Activated CD4-positive, alpha-beta memory T cell treated with anti-CD3 and anti-CD28 coated beads, Interleukin-2, amount 10 ng/mL, durations not matched to agents 7 days and 5 days (primary cell): ENCODE measurements at places on chromosomes 12 and 14. TPM values are rescaled to one million over a fixed set of nuclear protein-coding genes. Genes with fewer than 3 reads are reported as not detected.

GRCh38 chr12:100778967-100779590 lies 15.5 kb upstream of the ANO4 start:
- no peak for DNase-seq
- H3K27me3 ChIP-seq: no peaks in the 10 kb centered on the region
- no peak overlapping the region for H3K4me3 ChIP-seq
- H3K4me1 ChIP-seq: no peaks in the 10 kb centered on the region
- no peak overlapping the region for H3K27ac ChIP-seq
- no peaks in the 10 kb centered on the region for H3K36me3 ChIP-seq

DNA sequence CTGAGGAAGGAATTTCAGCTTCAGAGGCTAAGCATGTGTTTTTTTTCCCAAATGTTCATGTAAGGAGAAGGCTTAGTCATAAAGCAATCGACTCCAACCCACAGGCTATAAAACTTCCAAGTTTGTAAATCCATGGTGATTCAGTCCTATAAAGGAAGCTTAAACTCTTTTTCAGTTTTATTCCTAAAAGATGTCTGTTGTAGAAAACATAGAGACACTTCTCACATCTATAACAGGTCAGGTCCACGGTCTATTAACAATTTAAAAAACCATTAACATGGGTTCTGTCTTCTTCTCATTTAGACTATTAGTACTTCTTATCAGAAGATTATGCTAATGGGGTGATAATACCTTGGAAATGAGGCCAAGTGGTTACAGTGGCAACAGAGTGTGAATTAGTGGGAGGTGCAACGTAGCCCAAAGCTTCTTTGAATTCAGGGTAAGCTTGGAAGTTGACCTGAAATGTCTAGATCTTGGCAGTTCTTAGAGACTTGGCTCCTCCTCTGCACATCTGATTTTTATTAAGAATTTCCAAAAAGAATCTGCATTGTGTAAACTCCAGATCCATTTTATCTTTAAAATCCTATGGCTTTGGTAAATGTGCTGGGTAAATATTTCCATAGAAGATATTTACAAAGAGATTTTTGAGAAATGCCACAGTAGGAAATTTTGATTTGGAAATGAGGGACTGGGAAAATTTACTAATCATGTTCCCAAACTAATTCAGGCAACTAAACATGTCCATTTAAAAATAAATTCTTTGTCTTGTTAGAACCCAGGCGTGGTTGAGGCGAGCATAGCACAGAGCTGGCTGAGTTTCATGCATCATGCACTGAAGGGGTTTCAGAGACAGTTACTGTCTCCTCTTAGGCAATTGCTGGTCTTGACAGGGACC lies 86.4 kb downstream of the EML1 start:
- no peak for DNase-seq
- H3K4me3 ChIP-seq: no peak overlapping the region
- no peak overlapping the region for H3K27ac ChIP-seq
- no peaks in the 10 kb centered on the region for H3K4me1 ChIP-seq
- H3K27me3 ChIP-seq: peaks cover 39% of the 10 kb centered on the region

GRCh38 chr14:93007225-93007997 lies 84.5 kb downstream of the CHGA start:
- peaks cover 7% of the 10 kb centered on the region for H3K4me1 ChIP-seq
- H3K36me3 ChIP-seq: no peaks in the 10 kb centered on the region
- no peak for DNase-seq
- no peaks in the 10 kb centered on the region for H3K27me3 ChIP-seq
- H3K27ac ChIP-seq: no peak overlapping the region

The CLEC4E gene
- total RNA-seq: not detected

- no peaks in the 10 kb centered on the region for H3K36me3 ChIP-seq
- peaks cover 4% of the 10 kb centered on the region for H3K27me3 ChIP-seq
- no peaks in the 10 kb centered on the region for H3K4me1 ChIP-seq
- H3K27ac ChIP-seq: no peak overlapping the region
Measured at GRCh38 chr12:15411842-15412241, 89.5 kb downstream of the PTPRO start.

The SPTB gene
- 0.08 TPM for total RNA-seq

- DNase-seq: no peak
- peaks cover 5% of the 10 kb centered on the region for H3K4me1 ChIP-seq
- no peaks in the 10 kb centered on the region for H3K36me3 ChIP-seq
- no peak overlapping the region for H3K4me3 ChIP-seq
- no peak overlapping the region for H3K27ac ChIP-seq
Measured at GRCh38 chr12:107536613-107537012, 149.0 kb upstream of the PWP1 start.

- no peaks in the 10 kb centered on the region for H3K27me3 ChIP-seq
- peaks cover 10% of the 10 kb centered on the region for H3K4me1 ChIP-seq
- no peak overlapping the region for H3K27ac ChIP-seq
- no peak for DNase-seq
Measured at GRCh38 chr12:120092551-120093335, 23.8 kb downstream of the RAB35 start.

- H3K4me1 ChIP-seq: no peaks in the 10 kb centered on the region
- H3K27ac ChIP-seq: no peak overlapping the region
- no peaks in the 10 kb centered on the region for H3K36me3 ChIP-seq
- no peaks in the 10 kb centered on the region for H3K27me3 ChIP-seq
- no peak for DNase-seq
Measured at GRCh38 chr12:130482448-130482847, 144.8 kb downstream of the PIWIL1 start.

- no peaks in the 10 kb centered on the region for H3K27me3 ChIP-seq
- no peaks in the 10 kb centered on the region for H3K36me3 ChIP-seq
- H3K4me3 ChIP-seq: no peak overlapping the region
- DNase-seq: no peak
- no peaks in the 10 kb centered on the region for H3K4me1 ChIP-seq
Measured at GRCh38 chr12:85580562-85581168, 255.5 kb downstream of the RASSF9 start.

- peaks cover 10% of the 10 kb centered on the region for H3K36me3 ChIP-seq
- DNase-seq: no peak
- peaks cover 66% of the 10 kb centered on the region for H3K27me3 ChIP-seq
- no peak overlapping the region for H3K27ac ChIP-seq
- no peak overlapping the region for H3K4me3 ChIP-seq
- H3K4me1 ChIP-seq: peaks cover 5% of the 10 kb centered on the region
Measured at GRCh38 chr14:85531587-85532373, 1.8 kb downstream of the FLRT2 start.

The CCDC184 gene
- total RNA-seq: 0.65 TPM

The ANAPC7 gene
- 47.2 TPM for total RNA-seq

DNA sequence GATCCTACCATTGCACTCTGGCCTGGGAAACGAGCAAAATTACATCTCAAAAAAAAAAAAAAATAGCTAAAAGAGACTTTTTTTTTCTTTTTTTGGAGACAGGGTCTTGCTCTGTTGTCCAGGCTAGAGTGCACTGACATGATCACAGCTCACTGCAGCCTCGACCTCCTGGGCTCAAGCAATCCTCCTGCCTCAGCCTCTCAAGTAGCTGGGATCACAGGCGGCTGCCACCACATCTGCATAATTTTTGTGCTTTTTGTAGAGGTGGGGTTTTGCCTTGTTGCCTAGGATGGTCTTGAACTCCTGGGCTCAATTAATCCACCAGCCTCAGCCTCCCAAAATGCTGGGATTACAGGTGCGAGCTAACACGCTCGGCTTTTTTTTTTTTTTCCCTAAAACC lies 11.3 kb downstream of the RALGAPA1 start:
- DNase-seq: no peak
- no peak overlapping the region for H3K4me3 ChIP-seq
- H3K36me3 ChIP-seq: peaks cover 3% of the 10 kb centered on the region
- H3K27me3 ChIP-seq: no peaks in the 10 kb centered on the region
- no peak overlapping the region for H3K27ac ChIP-seq
- H3K4me1 ChIP-seq: peaks cover 6% of the 10 kb centered on the region

GRCh38 chr12:95102916-95103671 lies 29.7 kb upstream of the NR2C1 start:
- peaks cover 23% of the 10 kb centered on the region for H3K4me1 ChIP-seq
- DNase-seq: peak; percentile 65
- H3K27ac ChIP-seq: peak overlapping the region; percentile 80
- H3K4me3 ChIP-seq: peak overlapping the region; percentile 12

GRCh38 chr14:75238756-75239455 lies 39.7 kb upstream of the FOS start:
- no peak overlapping the region for H3K4me3 ChIP-seq
- no peak overlapping the region for H3K27ac ChIP-seq
- H3K4me1 ChIP-seq: no peaks in the 10 kb centered on the region
- H3K36me3 ChIP-seq: no peaks in the 10 kb centered on the region
- peaks cover 23% of the 10 kb centered on the region for H3K27me3 ChIP-seq
- no peak for DNase-seq

GRCh38 chr12:92863251-92863650 lies 65.8 kb downstream of the EEA1 start:
- no peak overlapping the region for H3K4me3 ChIP-seq
- H3K4me1 ChIP-seq: no peaks in the 10 kb centered on the region
- H3K27me3 ChIP-seq: no peaks in the 10 kb centered on the region
- no peak overlapping the region for H3K27ac ChIP-seq
- no peak for DNase-seq

GRCh38 chr14:89507521-89507920 lies 90.5 kb upstream of the FOXN3 start:
- no peak for DNase-seq
- peak overlapping the region; percentile 48 for H3K27ac ChIP-seq
- H3K4me1 ChIP-seq: peaks cover 79% of the 10 kb centered on the region
- no peaks in the 10 kb centered on the region for H3K27me3 ChIP-seq
- peaks cover 31% of the 10 kb centered on the region for H3K36me3 ChIP-seq
- H3K4me3 ChIP-seq: no peak overlapping the region

GRCh38 chr14:71060274-71060673 lies 153.0 kb downstream of the PCNX1 start:
- no peak for DNase-seq
- H3K36me3 ChIP-seq: peaks cover 71% of the 10 kb centered on the region
- H3K27ac ChIP-seq: peak overlapping the region; percentile 23
- H3K27me3 ChIP-seq: no peaks in the 10 kb centered on the region
- H3K4me3 ChIP-seq: no peak overlapping the region

DNA sequence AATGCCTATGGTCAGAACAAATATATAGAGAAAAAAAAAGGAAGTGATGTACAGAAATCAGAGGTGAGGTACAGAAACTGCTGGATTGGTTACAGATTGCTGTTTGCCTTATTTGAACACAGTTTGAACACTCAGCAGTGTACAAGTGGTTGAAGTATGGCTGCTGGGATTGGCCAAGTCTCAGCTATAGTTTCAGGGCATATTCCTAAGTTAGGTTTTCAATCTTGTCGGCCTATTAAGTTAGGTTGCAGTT lies 146.4 kb downstream of the LLPH start:
- no peak overlapping the region for H3K27ac ChIP-seq
- no peaks in the 10 kb centered on the region for H3K36me3 ChIP-seq
- no peaks in the 10 kb centered on the region for H3K4me1 ChIP-seq
- no peak for DNase-seq
- H3K4me3 ChIP-seq: no peak overlapping the region

DNA sequence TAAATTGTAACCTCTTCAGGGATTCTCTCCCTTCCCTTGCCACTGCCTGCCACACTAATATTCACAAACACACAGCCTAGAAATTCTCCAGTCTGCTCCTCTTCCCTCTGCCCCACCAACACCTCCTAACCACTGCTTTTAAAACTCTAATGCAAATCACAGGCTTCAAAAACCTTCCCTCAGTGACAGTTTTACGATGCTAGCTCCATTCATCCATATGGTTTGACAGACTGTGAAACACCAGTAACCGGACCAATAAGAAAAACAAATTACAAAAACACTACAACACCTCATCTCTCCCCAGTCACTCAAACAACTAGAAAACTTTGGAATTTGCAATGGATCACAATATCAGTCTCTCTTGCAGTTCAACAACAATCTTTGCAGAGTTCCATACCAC lies 5.7 kb downstream of the DPF3 start:
- H3K27ac ChIP-seq: no peak overlapping the region
- peaks cover 39% of the 10 kb centered on the region for H3K27me3 ChIP-seq
- no peak for DNase-seq
- no peak overlapping the region for H3K4me3 ChIP-seq

DNA sequence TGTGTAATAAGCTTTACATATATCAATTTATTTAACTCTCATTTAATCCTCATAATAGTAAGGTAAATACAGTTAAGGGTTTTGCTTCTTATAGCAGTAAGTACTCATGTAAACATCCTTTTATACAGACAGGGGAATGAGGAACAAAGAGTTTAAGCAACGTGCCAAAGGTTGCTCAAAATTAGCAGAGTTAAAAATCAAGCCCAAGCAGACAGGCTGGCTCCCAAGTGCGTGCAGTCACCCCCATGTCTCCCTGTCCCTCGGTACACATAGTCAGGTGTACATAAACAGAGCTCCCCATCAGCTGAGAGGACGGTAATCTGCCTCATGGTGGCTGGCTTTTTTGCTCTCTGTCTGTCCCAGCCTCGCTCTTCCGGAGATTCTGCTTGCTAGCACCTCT lies 126.4 kb downstream of the DERA start:
- no peaks in the 10 kb centered on the region for H3K27me3 ChIP-seq
- peaks cover 8% of the 10 kb centered on the region for H3K36me3 ChIP-seq
- H3K27ac ChIP-seq: no peak overlapping the region
- no peaks in the 10 kb centered on the region for H3K4me1 ChIP-seq
- DNase-seq: no peak
- no peak overlapping the region for H3K4me3 ChIP-seq

The RASSF3 gene
- 81.3 TPM for total RNA-seq
